ENCODE measurements at places on chromosomes 3 and 15. TPM values are rescaled to one million over a fixed set of nuclear protein-coding genes. Genes with fewer than 3 reads are reported as not detected.

The LRRK1 gene
- 3.5 TPM for total RNA-seq

The MEX3B gene
- total RNA-seq = 2.6 TPM

The GAP43 gene
- 2.6 TPM for total RNA-seq

The ATP2B2 gene
- 0.13 TPM for total RNA-seq

The PEAK1 gene
- 132 TPM for total RNA-seq

The GABRR3 gene
- not detected for total RNA-seq

The CPEB1 gene
- 3.1 TPM for total RNA-seq

The EPHA6 gene
- 0.24 TPM for total RNA-seq

The IGF1R gene
- 57.2 TPM for total RNA-seq

The RRP9 gene
- 9.7 TPM for total RNA-seq

- DNase-seq = no peak
These were observed 247.0 kb downstream of the STXBP5L start for GRCh38 chr3:121155028-121155427.

GRCh38 chr3:175704366-175705055 lies 845.4 kb downstream of the NAALADL2 start:
- no peak for DNase-seq

- DNase-seq = no peak
These were observed 181.4 kb downstream of the GREM1 start for GRCh38 chr15:32899126-32899596.

- no peak for DNase-seq
These were observed 618.6 kb downstream of the NLGN1 start for GRCh38 chr3:174016186-174016585.

DNA sequence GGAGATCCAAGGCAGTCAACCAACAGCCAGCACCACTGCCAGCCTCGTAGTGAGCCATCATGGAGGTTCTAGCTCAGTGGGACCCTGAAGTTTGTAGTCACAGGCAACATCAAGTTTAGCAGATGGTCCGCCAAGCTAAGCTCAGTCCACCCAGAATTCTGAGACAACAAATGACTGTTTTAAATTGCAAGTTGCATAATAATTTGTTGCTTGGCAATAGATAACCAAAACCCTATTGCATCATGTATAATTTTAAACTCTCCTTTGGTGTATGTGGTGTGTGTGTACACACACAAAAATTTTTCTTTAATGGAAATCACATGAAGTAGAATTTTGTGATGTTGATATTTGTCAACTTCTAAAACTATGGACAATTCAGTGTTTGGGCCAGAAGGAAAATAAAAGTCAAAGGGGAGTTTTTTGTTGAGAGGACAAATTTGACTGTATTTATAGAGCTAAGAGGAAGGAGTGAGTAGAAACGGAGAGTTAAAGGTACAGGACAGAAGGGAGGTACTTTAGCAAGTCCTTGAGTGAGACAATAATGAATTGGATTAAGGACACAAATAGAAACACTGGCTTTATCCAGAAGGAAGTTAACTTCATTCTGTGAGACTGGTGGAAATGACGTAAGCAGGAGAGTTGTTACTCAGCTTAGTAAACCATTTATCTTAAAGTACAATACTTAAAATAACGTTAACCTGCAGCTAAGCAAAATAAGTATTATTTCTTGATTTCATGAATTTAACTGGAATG lies 83.6 kb downstream of the NCEH1 start:
- DNase-seq = no peak

DNA sequence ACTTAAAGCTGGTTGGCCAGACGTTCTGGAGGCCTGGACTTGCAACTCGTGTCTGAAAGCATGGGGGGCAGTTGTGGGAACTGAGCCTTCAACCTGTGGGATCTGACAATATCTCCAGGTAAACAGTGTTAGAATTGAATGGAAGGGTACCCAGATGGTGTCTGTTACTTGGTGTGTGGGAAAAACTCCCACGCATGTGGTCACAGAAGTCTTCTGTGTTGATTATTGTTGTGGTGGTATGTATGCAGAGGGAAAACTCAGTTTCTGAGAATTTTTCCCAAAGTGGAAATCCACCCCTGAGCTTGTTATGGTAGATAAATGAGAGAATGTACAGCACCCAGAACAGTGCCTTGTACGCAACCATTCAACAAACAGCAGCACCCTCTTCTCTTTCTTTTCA lies 238.1 kb upstream of the ICE2 start:
- no peak for DNase-seq

DNA sequence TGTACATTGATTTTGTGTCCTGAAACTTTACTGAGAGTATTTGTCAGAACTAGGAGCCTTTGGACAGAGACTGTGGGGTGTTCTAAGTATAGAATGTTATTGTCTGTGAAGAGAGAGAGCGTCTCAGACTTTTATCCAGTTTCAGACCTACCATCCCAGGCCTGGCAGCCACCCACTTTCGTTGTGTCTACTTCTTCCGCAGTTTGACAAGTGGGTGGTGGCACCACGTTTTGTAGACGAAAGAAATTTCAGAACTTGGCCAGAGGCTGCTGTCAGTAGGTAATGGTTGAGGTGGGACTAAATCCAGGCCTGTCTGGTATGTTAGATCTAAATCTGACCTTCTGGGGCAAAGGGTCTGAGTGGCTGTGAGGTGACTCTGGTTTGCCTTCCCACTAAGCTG lies 13.4 kb upstream of the TRAK1 start:
- DNase-seq = peak; percentile 50

DNA sequence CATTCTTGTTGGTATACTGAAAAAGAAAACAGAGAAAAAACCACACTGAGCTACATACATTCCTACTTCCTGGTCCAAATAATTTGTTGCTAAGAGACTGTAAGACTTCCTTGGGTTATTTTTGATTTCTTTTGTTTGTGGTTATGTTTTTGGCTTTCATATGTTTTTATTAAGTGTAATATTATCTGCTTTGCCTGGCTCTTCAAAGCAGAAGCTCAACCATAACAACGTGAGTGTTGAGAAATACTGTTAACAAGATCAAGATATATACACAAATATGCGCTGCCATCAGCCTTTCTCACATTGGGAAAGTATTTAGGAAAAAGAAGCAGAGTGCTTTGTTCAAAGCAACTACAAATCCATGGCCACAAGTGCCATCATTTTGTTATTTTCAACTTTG lies 556.2 kb upstream of the CBLB start:
- DNase-seq = no peak

GRCh38 chr3:139187154-139187553 lies 142.5 kb upstream of the PRR23C start:
- DNase-seq = no peak

- no peak for DNase-seq
These were observed 45.7 kb downstream of the UBP1 start for GRCh38 chr3:33394403-33395054.

DNA sequence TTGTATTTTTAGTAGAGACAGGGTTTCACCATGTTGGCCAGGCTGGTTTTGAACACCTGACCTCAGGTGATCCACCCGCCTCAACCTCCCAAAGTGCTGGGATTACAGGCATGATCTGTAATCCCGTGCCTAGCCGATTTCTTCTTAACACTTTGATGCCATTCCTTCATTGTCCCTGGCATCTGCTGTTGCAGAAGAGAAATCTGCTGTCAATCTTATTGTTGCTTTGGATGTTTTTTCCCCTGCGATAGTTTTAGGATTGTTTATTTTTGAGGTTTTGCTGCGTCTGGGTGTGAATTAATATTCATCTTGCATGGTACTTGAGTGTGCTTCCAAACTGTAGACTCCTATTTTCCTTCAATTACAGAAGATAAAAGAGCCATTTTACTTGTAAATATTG lies 99.4 kb upstream of the ADAMTSL3 start:
- DNase-seq = no peak

DNA sequence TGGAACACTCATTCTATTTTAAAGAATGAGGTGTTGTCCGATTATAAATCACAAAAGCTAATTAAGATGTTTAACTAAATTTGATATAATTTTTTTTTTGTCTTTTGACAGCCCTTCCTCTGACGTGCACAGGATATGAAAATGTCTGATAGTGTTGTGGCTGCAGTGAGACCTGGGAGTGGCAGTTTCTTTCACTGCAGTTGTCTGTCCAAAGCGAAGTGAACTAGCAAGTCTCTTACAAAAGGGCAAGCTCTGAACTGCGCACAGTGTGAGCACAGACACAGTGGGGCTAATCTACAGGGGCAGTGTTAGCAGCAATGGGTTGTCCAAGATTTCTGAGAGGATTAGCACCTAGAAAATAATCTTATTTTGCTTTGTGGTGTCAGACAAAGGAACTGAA lies 29.1 kb upstream of the MYRIP start:
- no peak for DNase-seq

GRCh38 chr3:31180274-31180673 lies 285.8 kb upstream of the GADL1 start:
- DNase-seq = no peak

- DNase-seq = no peak
These were observed 162.5 kb downstream of the AKAP13 start for GRCh38 chr15:85542895-85543331.

DNA sequence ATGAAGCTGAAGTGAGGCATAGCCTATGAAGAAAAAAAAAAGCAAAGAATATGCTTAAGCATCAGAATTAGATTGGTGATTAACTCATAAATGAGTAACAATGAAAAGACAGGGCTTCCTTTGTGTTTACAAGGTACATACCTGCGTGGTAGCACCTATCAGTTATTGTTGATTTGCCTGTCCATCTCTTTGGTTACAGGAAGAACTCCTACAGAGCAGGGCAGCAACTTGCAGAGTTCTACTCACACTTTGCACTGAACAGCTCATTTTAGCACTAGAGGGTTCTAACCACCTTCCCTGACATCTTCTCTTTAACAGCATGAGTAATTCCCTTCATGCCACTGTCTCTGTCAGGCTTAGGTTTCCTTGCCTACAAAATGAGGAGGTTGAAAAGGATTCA lies 166.0 kb downstream of the DPH6 start:
- no peak for DNase-seq

- DNase-seq = no peak
These were observed 140.3 kb downstream of the FEZF2 start for GRCh38 chr3:62233065-62233464.

DNA sequence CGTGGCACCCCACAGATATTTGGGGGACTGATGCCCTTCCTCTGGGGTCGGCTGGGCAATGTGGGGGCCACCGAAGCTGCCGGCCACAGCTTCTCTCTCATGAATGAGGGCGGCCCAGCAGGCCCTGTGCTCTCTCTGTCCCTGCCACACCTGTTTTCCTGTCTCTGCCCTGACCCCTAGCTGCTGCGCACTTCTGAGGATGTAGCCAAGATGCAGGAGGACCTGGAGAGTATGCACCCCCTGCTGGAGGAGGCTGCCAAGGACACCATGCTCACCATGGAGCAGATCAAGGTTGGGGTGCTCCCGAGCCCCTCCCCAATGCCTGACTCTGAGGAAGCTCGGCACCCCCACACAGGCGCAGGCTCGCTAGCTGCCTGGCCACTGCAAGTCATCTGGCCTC lies 59.7 kb downstream of the SEMA3G start:
- DNase-seq = no peak

- DNase-seq = no peak
These were observed 42.5 kb downstream of the SCN10A start for GRCh38 chr3:38773528-38773927.

DNA sequence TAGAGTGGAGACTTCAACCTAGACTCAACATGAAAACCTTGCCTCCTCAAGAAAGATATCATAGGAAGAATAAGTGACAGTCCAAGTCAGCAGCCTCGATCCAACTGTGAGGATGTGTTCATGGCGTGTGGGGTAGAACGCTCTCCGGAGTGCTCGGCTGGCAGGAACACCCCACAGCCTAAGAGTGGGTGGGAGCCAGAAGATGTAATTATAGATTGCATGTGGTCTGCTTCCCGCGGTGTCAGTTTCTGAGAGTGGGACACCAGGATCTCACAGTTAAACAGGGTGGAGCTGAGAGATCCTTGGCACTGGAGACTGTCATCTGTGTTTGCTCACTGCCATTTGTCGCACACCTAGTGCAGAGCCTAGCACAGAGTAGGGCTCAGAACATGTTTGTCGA lies 158.0 kb downstream of the CTNNB1 start:
- DNase-seq = no peak

- DNase-seq = no peak
These were observed 41.4 kb downstream of the CHSY1 start for GRCh38 chr15:101210466-101210865.

DNA sequence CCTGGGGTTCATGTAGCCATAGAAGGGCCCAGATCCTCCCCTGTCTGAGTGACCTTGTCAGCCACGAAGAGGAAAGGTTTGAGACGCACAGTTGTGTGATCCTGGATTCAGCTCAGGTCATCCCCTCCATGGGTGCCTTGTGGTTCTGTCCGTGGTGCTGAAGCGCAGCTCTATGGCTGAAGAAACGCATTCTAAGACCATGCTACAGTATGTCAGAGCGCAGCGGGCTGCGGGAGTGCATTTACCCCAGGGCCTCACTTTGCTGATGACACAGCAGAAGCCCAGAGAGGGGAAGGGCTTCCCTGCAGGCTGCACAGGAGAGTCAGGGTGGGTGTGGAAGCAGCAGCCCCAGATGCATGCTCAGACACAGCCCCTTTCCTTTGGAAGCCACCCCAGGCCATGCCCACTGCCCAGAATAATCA lies 68.8 kb upstream of the IQSEC1 start:
- DNase-seq = peak; percentile 36

- DNase-seq = no peak
These were observed 6.3 kb upstream of the ZXDC start for GRCh38 chr3:126481808-126482502.

DNA sequence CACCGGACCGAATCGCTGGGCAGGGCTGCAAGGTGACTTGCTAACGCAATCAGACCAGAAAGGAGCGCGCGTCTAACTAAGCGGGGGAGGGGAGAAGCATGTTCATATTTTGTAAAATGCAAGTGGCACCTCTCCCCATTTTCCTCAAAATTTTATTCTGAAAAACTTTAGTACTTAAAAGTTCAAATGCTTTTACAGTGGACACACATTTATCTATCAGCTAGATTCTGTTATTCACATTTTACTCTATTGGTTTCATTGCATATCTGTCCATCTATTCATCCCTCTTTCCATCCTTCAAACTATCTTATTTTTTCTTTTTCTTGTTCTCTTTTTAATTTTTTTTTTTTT lies 46.1 kb upstream of the KLHL25 start:
- no peak for DNase-seq

DNA sequence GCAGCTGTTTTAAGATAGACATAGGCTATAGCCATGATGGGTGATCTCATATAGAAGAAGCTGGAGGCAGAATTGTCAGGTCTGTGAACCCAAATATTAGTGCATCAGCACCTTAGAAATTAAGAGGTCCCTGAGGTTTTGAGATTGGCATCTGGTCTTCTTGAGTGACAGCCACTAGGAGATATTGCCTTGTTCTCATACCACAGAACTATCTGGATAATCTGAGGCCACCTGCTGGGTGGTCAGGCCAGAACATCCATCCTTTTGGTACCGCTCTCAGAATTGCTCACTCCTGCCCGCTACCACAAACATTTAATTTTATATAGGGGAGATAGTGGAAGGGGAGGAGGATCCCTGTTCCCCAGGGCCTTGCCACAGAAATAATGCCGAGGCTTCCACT lies 210.6 kb upstream of the ZPLD1 start:
- no peak for DNase-seq

- DNase-seq = no peak
These were observed 555.1 kb upstream of the NAALADL2 start for GRCh38 chr3:174303907-174304560.

- no peak for DNase-seq
These were observed 641 bp downstream of the ACVR2B start for GRCh38 chr3:38454178-38454883.

GRCh38 chr3:101133652-101134051 lies 140.4 kb upstream of the ABI3BP start:
- no peak for DNase-seq

Data from cardiac septum (tissue), 1 donor.